ENCODE measurements at places on chromosomes 4 and X.

DNA sequence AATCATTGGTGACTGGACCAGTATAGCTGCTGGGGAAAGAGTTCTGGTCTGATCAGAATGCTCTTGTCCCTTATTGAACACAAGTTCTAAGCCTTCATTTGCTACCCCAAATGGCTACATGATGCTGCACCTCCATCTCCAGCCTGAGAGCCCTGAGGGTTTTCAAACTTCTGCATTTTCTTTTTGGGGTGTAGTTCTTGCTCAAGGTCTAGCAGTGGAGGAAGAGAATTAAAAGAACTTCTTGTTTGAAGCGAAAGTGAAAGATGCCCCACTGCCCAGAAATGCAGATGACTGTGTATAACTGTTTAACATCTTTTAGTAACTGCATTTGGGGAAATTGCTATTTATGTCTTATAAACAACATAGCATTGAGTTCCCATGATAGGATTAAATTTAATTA lies 38.5 kb downstream of the LAMTOR3 start:
- no peak for DNase-seq

DNA sequence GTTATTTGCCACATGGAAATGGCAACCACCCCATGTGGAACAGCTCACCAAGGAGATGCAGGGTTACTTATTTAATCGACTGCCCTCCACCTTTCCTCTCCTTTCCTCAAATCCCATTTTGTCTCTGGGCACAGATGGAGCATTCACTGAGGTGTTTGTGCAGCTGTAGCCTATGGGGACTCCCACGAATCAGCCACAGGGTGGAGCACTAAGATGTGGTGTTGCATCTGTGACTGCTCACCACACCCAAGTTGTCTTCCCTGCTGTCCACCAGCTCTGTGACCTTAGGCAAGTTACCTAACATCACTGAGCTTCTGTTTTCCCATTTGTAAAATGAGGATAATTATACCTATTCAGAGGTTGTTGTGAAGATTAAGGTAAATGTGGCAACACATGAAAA lies 252.4 kb upstream of the CPEB2 start:
- no peak for DNase-seq

- DNase-seq = no peak
Observed at GRCh38 chr4:88893961-88894360, 163.0 kb downstream of the FAM13A start.

GRCh38 chr4:38003102-38003501 lies 42.9 kb downstream of the PTTG2 start:
- no peak for DNase-seq

DNA sequence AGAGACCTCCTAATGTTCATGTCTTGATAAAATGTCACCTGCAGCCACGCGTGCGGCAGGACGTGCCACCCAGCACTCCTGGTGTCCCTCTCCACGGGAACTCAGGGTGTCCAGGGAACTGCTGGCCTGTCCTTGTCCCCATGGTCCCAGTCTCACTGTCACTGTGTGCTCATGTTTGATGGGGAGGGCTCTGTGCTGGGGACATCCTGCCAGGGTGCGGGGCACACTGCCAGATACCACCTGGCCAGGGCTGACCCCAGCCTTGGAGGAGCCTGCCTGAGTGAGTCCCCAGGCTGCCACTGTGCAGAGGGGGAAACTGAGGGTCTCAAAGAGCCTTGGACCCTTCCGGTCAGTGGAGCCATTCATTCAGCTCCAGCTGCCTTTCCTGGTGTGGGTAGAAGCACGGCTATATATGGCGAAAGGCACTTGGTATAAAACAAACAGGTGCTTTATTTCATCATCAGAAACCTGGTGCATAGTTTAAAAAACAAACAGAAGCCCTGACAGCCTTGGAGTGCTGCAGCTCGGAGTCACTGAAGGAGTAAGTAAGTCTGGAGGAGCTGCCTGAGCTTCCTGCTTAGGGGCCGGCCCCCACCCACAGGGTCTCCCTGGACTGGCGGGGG lies 33.0 kb downstream of the NOP14 start:
- DNase-seq = no peak

DNA sequence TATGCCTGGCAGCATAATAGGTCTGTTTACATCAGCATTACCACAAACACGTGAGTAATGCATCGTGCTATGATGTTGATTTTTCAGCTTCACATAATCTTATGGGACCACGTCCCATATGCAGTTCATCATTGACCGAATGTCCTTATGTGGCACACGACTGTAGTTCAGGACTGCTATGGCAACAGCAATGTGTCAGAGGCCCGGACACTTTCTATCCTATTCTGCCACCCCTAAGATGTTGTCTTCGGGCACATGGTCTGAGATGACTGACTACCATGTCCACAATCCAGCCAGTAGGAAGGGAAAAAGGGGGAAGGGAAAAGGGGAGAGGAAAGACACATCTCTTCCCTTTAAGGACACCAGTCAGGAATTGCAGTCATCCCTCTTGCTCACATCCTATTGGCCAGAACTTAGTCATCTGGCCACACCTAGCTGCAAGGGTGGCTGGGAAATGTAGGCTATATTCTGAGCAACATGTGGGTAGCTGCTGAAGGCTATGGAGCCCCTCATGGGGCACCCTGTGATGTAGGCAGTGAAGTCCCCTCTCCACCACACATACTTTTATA lies 196.0 kb upstream of the RBPJ start:
- no peak for DNase-seq

- no peak for DNase-seq
Observed at GRCh38 chr4:78923464-78924312, 15.6 kb downstream of the PAQR3 start.

- DNase-seq = no peak
Observed at GRCh38 chr4:2441393-2442174, 22.8 kb downstream of the CFAP99 start.

GRCh38 chrX:150269605-150270254 lies 93.4 kb upstream of the MAMLD1 start:
- DNase-seq = no peak

DNA sequence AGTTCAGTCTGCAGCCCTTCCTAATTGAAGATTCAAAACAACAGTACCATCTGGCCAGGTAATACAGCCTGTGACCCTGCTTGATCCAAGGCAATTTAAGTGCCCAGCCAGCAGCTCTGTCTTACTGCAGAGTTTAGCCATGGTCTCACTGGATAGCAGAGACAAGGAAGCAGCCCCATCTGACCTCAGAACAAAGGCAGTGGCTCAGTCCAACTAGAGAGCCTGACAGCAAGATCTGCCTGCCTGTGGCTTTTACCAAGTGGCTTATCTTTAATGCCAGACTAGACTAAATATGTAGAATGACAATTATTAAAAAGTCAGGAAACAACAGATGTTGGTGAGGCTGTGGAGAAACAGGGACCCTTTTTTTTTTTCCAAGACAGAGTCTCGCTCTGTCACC lies 293.4 kb downstream of the DTHD1 start:
- no peak for DNase-seq

- DNase-seq = no peak
Observed at GRCh38 chr4:11537846-11538245, 109.2 kb upstream of the HS3ST1 start.

DNA sequence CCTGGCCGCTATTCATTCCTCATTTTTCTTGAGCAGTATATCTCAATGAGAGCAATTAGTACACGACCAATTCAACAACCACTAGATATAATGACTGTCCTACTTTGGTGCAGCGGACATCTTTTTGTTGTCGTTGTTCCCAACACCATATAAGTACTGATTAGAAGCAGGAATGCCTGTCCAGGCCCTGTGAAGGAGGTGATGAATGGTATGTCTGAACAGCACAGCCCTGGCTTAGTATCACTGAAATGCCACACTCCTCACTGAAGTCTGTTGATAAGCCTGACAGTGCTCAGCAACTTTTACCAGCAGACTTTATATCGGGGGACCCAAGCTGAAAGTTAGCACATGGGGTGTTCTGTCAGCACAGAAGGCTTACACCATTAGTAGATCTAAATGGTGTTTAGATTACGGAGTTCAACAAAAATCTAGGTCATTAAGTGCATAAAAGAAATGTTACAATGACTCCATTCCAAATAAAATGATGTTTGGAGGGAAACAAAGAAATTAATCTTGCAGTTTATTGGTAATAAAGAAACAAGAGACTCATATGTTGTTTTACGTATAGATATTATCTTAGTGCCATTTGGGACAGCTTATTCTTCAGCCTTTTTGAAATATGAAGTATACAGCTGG lies 228.3 kb upstream of the TTC29 start:
- no peak for DNase-seq

DNA sequence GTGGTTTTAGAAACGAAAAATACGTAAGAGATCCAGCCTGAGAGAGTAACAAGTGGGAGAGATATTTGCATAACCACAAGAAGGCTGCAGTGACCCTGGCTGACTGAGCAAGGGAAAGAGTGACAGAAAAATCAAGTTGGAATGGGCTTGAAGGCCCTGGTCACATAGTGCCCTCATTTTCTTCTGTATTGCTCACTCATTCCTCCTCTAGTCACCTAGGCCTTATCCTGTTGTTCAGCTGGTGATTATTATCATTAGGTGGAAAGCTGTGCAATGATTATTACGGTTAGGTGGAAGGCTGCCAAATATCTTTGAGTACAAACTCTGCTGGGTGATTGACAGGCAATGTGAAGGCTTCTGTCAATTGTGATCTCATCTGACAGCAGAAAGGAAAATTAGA lies 2384.1 kb downstream of the PCDH7 start:
- DNase-seq = no peak

DNA sequence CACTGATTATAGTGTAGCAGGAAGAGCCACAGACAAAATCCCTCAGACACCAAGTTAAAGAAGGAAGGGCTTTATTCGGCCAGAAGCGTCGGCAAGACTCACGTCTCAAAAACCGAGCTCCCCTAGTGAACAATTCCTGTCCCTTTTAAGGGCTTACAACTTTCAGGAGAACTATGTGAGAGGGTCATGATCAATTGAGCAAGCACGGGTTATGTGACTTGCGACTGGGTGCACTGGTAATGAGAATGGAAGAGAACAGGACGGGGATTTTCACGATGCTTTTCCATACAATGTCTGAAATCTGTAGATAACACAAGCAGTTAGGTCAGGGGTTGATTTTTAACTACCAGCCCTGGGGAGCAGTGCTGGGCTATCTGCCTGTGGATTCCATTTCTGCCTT lies 116.7 kb downstream of the MFAP3L start:
- DNase-seq = no peak

GRCh38 chr4:36551697-36552214 lies 270.3 kb downstream of the DTHD1 start:
- no peak for DNase-seq

GRCh38 chr4:66929748-66930147 lies 615.6 kb downstream of the CENPC start:
- no peak for DNase-seq

- DNase-seq = no peak
Observed at GRCh38 chr4:141686146-141686775, 49.9 kb downstream of the IL15 start.

GRCh38 chr4:158722291-158722916 lies 792 bp downstream of the PPID start:
- DNase-seq = peak; percentile 3

DNA sequence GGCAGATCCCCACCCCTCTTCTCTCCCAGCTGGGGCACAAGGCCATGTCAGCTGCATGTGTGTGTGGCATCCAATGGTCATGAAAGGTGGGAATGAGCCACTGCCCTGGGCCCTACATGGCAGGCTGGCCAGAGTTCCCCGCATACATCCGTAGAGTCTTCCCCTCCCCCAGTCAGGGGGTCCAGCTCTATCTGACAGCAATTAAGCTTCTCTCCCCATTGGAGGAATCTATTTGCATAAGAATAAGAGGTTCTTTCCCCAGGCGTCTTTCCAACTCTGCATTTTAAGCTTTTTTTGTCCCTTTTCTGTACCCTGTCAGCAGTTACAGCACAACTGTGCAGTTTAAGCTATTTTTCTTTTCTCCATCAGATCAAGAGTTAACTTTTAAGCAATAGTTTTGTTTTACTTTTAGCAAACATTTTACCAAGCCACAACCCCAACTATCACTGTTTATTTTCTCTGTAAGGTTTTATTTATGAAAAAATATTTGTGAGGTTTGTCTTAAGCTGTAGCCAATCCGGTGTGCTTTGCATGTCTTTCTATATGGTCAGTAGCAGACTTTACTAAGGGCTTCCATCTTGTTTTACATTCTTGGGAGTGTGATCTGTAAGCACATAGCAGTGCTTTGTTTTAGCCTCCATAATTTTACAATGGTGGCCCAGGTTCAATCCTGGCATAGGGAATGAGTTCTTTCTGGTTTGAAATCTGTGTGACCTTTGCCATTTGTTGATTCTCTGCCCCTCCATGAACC lies 28.7 kb downstream of the NLRP2B start:
- DNase-seq = no peak

DNA sequence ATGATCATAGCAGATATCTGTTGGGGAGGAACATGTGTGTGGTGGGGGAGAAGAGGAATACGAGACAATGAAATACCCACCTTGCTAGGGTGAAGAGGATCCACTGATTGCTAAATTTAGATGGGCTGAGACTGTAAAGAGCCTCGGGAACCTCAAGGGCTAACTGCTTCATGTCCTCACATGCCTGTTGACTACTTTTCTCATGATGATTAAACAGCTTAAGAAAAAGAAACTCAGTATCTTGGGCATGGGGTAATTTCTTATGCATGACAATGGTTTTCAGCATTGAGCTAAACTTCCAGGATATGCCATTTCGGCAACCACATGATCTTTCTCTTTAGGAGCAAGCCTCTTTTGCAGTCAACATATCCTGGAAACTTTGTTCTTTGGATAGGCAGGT lies 3.9 kb upstream of the LNX1 start:
- no peak for DNase-seq

DNA sequence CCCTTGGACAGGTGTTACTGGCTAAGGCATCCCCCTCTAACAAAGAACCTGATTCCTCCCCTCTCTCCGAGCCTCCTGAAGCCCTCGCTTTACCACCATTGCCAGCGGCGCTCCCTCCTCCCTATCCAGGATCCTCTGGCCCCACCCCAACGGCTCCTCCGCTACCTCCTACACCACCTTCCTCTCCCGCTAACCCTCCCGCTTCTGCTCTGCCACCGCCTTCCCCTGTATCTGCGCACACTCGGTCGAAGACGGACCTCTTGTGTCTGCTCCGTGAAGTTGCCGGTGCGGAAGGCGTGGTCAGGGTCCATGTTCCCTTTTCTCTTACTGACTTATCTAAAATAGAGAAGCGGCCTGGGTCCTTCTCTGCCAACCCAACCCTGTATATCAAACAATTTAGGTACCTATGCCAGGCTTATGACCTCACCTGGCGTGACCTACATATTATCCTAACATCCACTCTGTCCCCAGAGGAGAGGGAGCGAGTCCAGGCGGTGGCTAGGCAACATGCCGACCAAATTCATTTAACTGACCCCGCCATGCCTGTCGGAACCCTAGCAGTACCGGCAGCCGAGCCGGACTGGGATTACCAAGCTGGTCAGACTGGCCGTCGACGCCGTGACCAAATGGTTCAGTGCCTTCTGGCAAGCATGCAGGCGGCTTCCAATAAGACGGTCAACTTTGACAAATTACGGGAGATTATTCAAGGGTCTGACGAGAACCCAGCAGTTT lies 958.9 kb downstream of the RPA4 start:
- no peak for DNase-seq

DNA sequence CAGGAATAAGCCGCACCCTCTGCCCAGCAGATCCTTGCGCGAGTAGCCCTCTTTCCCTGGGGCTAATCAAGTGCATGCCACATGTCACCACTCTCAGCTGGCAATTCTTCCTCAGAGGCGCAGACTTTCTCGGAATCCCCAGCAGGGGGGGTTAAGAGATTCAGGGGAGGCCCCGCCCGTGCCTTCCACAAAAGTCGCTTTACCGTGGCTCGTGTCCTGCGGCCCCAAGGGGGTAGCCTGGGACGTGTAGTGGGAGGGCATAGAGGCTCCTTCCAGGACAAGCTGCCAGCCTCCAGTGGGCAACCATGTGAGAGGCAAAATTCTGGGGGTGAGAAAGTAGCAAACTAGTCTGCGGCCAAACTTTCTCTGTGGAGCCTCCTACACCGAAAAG lies 652 bp downstream of the SRPX start:
- no peak for DNase-seq

Data from amygdala (tissue), 56 donors.